ENCODE measurements at places on chromosomes 7 and 10. TPM values are rescaled to one million over a fixed set of nuclear protein-coding genes. Genes with fewer than 3 reads are reported as not detected.

Gene PPP1R17
- total RNA-seq = not detected

Gene C10orf62
- not detected for total RNA-seq

Gene CRHR2
- total RNA-seq = not detected

Gene TRIM74
- total RNA-seq = 0.23 TPM

Gene HYCC1
- 170 TPM for total RNA-seq

Gene RSPH10B
- total RNA-seq = 0.63 TPM

Gene HIPK2
- 37.1 TPM for total RNA-seq

Gene SRRM3
- 0.26 TPM for total RNA-seq

Gene TACC2
- total RNA-seq = 8.8 TPM

Gene LLCFC1
- not detected for total RNA-seq

All from smooth muscle cell of the pulmonary artery (primary cell).